Esophagus (tissue), 2 donors: ENCODE measurements at places on chromosomes 11 and 22. TPM values are rescaled to one million over a fixed set of nuclear protein-coding genes. Genes with fewer than 3 reads are reported as not detected.

OR52E8 gene
- not detected for polyA plus RNA-seq

PGA5 gene
- polyA plus RNA-seq: 3.2 TPM

CPT1A gene
- 13.8 TPM for polyA plus RNA-seq

CNGA4 gene
- 0.06 TPM for polyA plus RNA-seq

TNNT3 gene
- 1.7 TPM for polyA plus RNA-seq
